G401 (cell line): ENCODE measurements at places on chromosomes 2 and 18.

DNA sequence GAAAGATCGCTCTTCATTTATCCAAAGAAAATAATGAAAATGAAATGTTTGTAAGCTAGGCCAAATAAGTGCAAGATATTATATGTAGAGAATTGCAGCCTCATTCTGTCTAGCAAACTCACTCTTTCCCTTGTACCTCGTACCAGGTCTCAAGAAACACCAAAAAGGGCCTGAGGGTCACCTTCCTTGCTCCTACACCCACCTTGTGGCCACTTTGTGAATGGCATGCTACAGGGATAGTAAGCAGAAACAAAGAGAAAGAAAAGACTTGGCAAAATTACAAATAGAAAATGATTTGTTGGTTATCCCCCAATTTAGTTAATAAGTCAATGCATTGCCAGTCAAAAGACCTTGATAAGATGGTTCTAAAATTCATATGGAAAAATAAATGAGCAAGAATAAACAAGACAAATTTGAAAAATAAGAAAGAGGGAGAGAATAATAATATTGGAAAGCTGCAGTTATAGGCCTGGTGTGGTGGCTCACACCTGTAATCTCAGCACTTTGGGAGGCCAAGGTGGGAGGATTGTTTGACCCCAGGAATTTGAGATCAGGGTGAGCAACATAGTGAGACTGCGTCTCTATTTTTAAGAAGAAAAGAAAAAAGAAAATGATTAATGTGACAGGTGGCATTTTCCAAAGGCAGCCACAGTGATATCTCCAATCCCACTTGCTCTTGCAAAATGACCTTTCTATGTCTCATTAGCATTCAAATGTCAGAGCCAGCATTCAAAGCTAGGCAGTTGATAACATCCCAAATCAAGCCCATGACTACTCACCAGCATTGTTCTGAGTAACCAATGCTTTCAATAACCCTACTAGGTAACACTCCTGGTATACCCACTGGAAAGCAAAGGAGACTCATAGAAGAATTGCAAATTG is 38.8 kb upstream of the BMP10 start:
- peak; percentile 38 for DNase-seq

- no peak for DNase-seq
These were observed 286.5 kb downstream of the LPIN1 start for GRCh38 chr2:12032975-12033374.

- DNase-seq: no peak
These were observed 136.1 kb downstream of the EXOC6B start for GRCh38 chr2:72689579-72690195.

DNA sequence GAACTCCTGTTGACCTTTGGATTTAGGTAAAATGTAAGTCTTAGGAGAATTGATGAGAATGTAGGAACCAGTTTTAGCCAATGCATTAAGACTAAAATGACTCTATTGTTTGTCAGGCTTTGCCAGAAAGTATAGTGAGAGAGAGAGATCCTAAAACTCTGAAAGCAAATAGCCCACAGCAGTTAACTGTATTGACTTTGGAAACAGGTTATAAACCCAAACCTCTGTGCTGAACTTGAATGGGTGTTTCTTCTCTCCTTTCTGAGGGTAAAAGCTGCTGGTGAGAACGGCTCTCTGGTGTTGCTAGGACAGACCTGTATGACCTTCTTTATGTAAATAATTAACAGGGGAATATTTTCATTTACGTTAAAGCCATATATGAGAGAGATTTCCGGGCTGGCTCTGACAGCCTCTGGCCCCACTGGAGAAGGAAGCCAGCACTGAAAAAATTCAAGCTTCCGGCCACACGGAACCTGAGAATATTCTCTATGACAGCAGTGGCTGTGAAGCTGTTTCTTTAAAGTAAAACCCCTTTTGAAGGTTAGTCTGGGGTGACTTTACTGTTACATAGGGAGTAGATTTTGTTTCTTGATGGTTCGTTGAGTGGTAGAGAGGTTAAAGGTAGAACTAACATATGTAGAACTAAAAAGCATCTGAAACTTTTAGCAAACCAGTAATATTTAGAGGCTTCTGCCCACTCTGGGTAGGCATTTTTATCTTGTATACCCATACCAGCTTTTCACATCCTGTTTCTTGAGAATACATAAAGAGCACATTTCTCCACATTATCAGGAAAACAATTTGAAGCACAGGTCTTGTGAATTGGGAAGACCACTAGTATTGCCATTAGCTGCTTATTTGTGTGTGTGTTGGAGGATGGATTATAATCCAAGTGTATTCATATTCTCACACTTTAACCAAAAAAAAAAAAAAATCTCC is 123.8 kb downstream of the SPTBN1 start:
- no peak for DNase-seq

GRCh38 chr2:61534926-61535325 is 3.2 kb downstream of the XPO1 start:
- DNase-seq: peak; percentile 20

GRCh38 chr2:229443546-229444268 is 172.6 kb upstream of the PID1 start:
- DNase-seq: no peak

DNA sequence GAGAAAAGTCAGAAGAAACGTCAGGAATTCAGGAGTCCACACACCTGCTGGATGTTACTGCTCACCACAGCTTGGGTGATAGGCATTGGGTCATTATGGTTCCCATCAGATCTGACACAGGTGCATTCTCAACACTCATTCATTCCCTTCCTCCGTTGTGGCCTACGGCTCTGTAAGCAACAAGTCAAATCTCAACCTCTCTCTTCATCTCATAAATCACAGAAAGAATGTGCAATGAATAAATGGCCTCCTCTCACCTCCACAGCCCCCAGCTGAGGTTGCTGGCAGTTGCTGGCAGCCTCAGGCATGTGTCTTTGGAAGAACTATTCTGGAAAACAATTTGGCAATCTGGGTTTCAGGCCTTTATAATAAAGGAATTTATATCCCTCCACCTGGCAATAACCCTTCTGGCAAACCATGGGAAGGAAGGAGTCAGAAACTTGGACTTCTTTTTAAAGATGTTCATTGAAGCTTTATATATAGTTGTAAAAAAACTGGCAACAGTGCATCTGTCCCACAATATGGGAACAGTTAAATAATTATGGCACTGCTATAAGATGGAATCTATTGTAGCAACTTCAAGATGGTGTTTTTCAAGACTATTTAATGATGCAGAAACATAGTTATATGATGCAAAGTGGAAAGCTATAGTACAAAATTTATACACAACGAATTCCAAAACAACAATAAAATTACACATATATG is 175.4 kb downstream of the ANAPC1 start:
- DNase-seq: no peak

- no peak for DNase-seq
These were observed 15.3 kb downstream of the EVX2 start for GRCh38 chr2:176068419-176068832.

DNA sequence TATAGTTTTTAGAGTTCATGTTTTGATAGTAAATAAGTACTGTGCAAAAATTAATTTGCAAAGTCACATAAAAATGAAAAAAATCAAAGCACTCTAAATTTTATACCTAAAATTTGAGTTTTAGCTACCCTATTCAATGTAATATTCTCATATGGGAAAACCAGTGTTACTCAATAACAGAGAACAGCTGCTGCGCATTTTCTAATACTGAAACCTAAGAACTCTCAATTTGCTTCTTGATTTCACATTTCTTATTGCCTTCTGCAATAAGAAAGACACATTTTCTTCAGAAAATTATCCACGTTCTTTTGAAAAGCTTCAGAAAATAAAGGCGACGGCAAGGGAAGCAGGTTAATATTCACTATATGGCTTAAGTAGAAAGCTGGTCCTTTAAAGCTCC is 199.1 kb upstream of the CCDC150 start:
- DNase-seq: no peak

GRCh38 chr2:236568068-236568921 is 1.3 kb upstream of the ACKR3 start:
- peak; percentile 14 for DNase-seq

GRCh38 chr18:47263430-47264307 is 12.2 kb upstream of the SKOR2 start:
- DNase-seq: no peak

DNA sequence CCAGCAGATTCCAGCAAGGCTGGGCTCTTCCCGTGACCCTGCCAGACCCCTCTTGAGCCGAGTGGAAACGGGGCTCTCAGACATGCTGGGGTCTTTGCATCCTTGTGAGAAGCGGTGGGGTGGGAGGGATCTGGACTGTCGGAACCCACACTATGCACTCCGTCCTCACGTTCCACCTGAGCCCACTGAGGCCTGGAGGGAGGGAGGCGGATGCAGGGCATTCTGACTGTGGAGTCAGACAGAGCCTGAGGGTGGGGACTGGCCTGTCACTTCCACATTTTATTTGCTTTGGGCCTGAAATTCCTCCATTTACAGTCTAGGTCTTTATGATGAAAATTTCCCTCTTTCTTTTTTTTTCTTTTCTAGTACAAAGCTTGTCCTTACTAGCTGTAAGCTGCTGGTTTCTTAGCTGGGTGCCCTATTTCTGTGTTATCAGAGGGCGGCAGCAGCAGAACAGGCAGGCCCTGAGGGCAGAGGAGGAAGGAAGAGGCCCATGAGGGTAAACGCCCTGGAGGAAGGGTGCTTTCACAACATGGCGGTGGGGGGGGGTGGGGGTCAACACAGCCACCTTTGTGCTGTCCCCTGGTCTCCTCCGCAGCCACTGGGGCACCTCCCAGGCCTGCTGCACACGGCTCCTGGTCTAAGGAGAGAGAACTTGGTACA is 373.5 kb upstream of the MYT1L start:
- DNase-seq: no peak

- DNase-seq: no peak
These were observed 322.4 kb downstream of the ADCYAP1 start for GRCh38 chr18:1227025-1227424.

- no peak for DNase-seq
These were observed 903.8 kb downstream of the SLC4A3 start for GRCh38 chr2:220531216-220531615.

- DNase-seq: no peak
These were observed 341.0 kb downstream of the MEIS1 start for GRCh38 chr2:66775730-66776422.

GRCh38 chr18:2908946-2909335 is 62.1 kb downstream of the EMILIN2 start:
- no peak for DNase-seq

DNA sequence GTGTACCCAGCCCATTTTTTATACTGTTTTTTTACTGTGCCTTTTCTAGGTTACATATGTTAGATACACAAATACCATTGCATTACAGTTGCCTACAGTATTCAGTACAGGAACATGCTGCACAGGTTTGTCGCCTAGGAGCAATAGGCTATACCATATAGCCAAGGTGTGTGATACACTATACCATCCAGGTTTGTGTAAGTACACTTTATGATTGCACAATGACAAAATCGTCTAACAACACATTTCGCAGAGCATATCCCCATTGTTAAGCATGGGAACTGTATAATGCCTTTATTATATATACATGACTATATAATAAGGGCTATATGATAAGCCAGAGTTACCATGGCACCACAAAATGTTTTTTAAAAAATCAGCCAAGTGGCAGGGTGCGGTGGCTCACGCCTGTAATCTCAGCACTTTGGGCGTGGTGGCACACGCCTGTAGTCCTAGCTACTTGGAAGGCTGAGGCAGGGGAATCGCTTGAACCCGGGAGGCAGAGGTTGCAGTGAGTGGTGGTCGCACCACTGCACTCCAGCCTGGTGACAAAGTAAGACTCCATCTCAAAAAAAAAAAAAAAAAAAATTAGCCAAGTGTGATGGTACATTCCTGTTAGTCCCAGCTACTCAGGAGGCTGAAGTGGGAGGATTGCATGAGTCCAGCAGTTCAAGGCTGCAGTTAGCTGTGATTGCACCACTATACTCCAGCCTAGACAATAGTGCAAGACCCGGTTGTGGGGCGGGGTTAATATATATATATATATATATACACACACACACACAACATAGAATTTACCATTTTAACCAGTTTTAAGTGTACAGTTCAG is 2.8 kb upstream of the CENPA start:
- DNase-seq: no peak

DNA sequence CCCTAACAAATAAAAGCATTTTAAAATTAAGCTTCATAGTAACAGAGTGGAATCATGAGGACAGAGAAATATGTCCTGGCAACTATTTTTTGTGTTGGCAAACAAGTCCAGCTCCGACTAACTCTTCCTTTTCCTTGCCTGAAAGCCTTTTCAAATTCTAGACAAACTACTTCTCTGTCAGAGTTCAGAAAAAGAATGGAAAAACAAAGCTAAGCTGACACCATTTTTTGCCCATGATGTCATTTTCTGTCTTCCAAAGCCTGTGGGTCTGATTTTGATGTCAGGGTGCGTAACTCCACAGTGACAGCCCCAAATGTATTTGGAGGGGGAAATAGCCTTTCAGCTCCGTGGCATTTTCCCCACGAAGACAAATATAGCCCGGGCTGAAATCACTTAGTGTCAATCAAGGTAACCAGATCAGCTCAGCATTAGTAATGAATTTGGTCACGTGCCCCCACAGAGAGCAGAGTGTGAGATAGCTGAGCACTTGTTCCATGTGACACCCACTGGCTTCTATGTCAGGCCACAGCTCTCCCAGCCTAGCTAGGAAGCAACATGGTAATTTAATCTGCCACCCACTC is 233.0 kb upstream of the SIX2 start:
- DNase-seq: no peak

GRCh38 chr2:164913640-164914350 is 41.5 kb downstream of the SLC38A11 start:
- no peak for DNase-seq

DNA sequence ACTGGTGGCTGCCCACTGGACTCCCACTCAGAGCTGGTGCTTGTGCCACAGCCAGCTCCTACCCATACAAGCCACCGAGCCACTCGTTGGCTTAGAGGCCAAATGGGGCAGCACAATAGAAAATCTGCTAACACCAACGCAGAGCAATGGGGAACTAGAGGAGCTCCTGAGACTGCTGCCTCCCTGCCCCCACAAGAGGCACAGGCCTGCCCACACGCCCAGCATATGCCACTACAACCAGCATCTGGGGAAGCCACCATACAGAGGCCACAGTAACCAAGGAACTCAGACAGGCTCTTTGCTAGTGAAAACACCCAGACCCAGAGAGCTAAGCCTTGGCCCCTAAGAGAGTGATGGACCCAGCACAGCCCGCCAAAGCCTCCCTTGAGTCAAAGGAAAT is 231.2 kb upstream of the RAB6C start:
- no peak for DNase-seq

DNA sequence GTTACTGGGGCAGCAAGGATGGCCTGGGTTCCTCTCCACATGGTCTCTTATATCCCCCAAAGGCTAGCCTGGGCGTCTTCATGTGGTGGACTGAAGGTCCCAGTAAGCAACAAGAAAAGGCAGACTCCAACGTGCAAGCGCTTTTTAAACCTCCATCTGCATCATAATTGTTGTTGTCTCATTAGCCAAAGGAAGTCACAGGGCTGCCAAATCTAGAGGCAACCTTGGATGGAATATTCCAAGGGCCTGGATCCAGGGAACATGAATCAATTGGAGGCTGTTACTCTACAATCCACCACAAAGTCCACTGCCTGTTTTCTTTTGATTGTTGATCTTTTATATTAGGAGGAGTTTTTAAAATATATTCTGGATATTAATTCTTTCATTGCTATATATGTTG is 118.8 kb downstream of the SH3RF3 start:
- DNase-seq: peak; percentile 82
